Tibial nerve (tissue), 4 donors: ENCODE measurements at places on chromosomes 1 and 21. TPM values are rescaled to one million over a fixed set of nuclear protein-coding genes. Genes with fewer than 3 reads are reported as not detected.

- no peak for DNase-seq
Measured at GRCh38 chr21:34223376-34223775, 140.4 kb upstream of the KCNE2 start.

- DNase-seq, result no peak
Measured at GRCh38 chr1:20255666-20256065, 35.0 kb upstream of the VWA5B1 start.

- no peak for DNase-seq
Measured at GRCh38 chr1:212301580-212301979, 16.4 kb downstream of the PPP2R5A start.

DNA sequence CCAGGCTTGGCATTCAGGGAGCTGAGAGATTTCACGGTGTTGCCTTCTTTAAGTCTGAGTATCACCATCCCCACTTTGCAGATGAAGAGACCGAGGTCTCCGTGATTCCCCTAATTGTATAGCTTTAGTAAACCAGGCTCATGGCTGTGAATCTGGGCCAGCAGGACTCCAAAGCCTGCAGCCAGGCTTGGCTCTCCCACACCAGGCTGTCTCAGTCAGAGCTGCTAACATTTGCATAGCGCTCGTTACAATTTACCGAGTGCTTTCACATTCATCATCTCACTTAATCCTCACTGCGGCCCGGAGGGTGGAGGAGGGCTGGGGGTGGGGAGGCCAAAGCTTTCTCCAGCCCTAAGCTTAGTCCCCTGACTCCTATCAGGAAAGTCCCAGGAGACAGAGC, 11.7 kb downstream of the C1orf94 start:
- no peak for DNase-seq

DNA sequence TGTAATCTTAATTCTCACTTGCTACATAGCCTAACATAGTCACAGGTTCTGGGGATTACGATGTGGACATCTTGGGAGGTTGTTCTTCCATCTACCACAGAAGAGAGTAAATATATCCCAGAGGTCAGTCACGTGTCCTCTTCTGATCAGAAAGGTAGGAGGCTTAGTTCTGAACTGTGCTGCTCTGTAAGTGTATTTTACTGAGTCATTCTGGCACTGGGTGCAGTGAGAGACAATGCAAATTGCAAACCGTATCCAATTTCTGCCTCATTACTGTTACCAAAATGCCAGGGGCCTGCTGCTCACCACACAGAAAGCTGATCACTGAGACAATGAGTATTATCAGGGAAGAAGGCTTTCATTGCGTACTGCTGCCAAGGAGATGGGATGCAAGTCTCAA, 104.0 kb downstream of the GABPA start:
- no peak for DNase-seq

- DNase-seq, result no peak
Measured at GRCh38 chr1:220786057-220786336, 716 bp upstream of the MTARC1 start.

DNA sequence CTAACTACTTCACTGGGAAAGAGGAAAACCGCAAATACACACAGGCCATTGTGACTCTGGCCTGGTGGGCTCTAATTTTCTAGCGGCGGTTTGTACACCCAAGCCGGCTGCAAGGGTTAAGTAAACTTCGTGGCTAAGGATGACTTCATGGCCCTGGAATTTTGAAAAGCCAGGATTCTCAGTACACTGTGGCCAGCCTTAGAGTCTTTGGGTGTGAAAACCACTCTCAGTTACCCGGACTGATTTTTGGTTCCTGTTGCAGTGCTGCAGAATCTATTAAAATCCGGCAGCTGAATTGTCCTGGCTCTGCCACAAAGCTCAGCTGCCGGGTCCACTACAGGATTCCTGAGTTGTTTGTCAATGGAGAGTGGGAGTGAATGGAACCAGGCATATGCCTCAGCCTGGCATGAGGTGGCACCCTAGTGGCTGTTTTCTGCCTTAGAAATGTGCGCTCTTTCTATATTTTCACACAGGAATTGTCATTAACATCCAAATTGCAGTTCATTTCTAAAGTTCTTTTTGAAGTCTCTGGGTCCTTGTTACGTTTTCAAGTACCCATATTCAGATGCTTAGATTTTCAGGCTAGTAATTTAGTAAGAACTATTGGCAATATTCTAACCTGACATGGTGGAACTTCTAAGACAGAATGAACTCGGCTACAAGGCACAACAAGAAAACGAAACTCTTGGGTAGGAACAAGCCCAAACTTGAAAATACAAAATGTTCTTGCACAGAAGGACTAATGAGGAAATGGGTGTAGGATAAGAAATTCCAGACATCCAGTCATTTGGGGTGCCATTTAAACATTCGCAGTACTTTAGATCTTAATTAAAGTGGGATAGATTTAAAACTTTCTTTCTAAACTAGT, 255.9 kb downstream of the NFIA start:
- peak; percentile 38 for DNase-seq

DNA sequence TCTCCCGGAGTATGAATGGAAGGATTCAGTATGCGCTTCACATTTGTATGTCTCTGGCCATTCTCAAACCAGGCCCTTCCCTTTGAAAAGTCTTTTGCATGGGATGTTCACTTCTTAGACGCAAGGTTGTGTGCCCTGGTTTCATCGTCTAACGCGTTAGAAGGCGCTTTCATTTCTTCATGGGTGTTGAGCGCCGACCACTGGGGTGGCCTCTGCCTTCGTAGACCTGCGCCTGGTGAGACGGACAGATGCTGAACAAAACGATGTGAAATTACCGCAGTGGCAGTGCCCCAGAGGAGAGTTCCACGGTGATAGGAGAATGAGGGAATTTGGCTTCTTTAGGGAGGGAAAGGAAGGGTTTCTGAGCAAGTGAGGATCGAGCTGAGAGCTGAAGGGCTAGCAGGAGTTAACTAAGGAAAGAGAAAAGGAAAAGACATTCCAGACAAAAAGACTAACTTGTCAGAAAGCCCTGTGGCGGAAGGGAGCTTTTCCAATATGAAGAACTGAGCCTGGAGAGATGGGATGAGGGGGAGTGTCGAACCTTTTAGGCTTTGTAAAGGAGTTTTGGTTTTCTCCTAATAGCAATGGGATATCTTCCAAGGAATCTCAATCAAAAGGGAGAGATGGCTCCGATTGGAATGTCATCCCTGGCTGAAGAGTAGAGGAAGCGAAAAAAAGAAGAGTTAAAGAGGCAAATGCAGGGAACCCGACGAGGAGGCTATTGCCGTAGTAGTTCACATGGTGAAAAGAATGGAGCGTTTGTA, 951 bp downstream of the GGPS1 start:
- DNase-seq, result peak; percentile 16

DNA sequence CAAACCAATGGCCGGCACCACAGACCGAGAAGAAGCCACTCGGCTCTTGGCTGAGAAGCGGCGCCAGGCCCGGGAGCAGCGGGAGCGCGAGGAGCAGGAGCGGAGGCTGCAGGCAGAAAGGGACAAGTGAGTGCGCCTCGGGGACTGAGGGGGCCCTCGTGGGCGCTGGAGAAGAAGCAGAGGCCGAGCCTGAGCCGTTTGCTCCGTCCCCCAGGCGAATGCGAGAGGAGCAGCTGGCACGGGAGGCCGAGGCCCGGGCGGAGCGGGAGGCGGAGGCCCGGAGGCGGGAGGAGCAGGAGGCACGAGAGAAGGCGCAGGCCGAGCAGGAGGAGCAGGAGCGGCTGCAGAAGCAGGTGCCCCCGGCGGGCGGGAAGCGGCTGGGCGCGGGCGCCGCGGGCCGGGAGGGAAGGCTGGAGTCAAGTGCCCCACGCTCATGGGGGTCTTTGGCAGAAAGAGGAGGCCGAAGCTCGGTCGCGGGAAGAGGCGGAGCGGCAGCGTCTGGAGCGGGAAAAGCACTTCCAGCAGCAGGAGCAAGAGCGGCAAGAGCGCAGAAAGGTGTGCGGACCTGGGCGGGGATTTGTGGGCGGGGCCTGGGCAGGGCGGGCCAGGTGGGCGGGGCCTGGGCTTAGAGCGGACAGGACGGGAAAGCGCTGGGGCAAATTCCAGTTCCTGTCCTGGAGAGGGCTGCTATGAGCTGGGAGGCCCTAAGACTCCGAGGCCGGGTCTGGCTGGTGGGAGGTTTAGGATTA, 22.7 kb downstream of the MAP7D1 start:
- no peak for DNase-seq

DNA sequence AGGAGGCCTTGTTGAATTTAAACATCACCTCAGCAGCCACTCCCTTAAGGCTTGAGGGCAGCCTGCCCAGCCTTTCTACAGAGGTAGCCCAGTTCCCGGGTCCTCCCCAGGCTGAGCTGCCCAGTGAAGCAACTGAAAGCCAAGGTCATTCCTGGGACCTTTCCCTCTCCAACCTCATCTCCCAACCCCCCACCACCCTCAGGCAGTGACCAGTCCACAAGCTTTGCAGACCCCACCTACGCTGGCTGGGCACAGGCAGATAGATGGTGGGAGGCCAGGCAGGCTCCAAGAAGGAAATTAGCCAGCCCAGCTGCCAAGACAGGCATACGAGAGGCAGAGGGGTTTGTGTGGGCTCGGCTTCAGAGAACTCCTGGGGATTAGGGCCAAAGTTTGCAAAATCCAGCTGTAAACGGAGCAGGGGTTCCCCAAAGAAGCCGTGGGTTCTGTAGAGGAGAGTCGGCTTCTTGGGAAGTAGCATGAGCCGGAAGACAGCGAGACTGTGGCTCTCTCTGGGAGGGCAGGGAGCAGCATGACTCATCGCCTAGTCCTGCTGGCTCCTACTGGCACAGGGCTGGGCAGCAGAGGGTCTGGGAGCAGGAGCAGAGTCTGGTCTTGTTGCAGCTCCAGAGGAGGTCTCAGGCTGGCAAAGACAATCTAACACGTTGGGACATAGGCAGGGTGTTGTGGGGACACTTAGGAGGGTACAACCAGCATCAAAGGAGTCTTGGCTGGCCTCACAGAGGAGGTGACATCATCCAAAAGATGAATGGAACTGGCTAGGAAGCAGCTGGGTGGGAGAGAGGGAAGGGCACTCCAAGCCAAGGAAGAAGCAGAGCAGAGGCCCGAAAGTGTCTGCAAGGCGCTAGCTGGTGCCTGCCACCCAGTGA, 2.8 kb upstream of the ZC3H12A start:
- peak; percentile 51 for DNase-seq

DNA sequence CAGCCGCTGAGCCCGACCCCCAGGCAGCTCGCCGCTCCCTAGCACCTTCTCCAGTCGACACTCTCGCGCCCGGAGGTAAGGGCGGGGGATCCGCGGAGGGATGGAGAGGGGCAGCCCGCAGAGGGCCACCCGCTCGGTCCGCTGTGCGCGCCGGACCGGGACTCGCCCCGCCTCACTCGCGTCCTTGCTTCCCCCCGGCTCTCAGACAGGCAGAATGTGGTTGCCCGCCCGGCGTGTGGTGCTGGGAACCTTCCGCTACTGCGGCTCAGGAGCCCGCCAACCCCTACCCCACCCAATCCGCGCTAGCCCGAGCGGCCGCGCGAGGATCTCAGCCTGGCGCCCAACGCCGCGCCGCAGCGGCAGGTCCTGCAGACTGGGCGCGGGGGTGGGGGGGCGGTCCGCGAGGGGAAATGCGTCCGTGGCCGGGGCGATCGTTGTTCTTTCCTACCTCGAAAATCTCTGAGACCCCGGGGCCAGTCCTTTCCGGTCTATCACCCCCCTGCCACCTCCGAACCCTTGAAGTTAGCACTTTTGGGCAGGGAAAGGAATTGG, 404 bp downstream of the LRRC8C start:
- DNase-seq, result no peak

DNA sequence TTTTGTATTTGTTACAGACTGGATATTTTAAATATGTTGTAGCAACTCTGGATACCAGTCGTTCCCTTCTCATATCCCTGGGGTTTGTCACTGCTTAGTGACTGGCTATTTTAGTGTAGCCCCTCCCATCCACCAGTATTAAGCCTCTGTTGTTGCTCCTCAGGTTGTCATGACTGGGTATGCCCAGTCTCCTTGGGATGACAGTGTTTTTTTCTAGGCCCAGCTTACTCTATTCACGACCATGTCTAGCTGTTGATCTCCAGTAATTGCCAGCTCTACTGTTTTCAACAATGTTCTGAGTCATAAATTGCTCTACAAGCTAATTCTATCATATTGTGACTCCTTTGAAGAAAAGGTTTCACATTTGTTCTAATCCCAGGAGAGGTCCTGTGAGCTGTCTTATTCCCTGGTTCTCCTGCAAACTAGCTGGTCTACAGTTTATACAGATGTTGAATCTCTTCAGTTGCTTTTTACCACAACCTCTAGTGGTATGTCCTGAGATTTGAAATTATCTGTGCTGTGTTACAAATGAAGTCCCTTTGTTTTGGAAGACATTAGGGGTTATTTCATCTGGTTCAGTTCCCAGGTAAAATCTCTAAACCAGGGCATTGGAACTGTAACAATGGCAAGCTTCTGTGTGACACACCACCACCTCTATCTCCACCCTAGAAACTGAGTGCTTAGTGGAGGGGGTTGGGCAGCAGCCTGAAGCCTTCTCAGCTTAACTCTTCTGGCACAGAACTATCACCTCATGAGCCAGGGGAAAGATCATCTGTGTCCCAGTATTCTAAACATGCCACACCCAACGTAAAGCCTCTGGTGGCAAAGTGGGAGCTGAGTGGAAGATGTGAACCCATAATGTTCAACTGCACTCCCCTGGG, 124.6 kb downstream of the TRIM33 start:
- DNase-seq, result no peak

DNA sequence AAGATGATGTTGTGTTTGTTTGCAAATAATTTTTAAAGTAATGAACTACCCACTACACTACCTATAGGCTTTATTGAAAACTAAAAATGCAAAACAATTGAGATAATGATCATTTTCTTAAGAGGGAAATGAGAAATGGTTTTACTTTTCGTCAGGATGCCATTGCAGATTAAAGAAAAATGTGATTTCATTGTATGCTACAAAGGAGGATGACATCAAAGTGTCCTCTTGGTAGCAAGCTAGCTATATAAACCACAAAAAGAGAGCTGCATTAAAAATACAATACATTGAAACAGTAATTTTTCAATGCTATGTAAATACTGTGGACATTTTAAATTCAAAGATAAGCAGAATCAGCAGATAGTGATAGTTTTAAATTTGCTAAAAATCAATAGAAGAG, 87.5 kb upstream of the DPYD start:
- DNase-seq, result no peak

DNA sequence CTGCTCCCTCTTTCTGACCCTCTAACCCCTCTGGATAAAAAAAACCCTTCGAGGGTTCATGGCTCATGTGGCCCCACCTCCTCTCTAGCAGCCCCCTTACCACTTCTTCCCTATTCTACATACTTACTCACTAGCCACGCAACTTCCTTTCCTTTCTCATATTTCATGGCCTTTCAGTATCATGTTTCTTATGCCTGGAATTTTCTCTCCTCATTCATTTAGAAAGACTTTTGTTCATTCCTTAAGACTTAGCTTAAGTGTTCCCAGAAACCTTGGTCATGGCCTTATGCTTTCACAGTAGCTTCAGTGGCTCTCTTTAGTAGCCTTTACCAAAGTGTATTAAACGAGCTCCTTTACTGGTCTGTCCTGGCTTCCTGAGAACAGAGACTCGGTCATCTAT, 6.1 kb downstream of the ACP6 start:
- DNase-seq, result no peak

GRCh38 chr1:32367912-32368635, 5.7 kb downstream of the TSSK3 start:
- DNase-seq, result no peak

GRCh38 chr21:41755934-41756773, 10.7 kb downstream of the RIPK4 start:
- DNase-seq, result no peak

PEX14 gene
- 21.6 TPM for total RNA-seq

AUNIP gene
- total RNA-seq, result not detected

KNCN gene
- total RNA-seq, result not detected

THBS3 gene
- 53.4 TPM for total RNA-seq

ADORA3 gene
- 17.5 TPM for total RNA-seq

CELA2B gene
- total RNA-seq, result not detected

CFHR3 gene
- total RNA-seq, result 3.0 TPM

GLIS1 gene
- 3.9 TPM for total RNA-seq
